ENCODE measurements at places on chromosomes 12 and 14.

DNA sequence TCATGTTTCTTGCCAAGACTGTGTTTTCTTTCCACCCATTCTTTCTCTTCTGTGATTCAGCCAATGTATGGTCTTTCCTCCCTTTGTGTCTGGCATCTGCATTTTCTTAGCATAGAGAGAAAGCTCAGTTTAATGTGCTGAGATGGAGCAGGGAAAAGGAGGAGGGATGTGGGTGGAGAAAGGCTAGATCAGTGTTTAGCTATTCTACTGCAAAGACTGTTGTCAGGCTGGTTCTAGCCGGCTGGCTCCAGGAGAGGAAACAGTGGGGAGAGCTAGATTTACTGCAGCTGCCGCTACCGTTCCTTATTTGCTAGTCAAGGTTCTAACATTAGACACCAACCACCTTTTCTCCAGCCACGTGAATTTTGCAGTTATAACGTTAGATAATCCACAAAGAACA is 5.2 kb upstream of the RIMKLB start:
- no peak for DNase-seq

DNA sequence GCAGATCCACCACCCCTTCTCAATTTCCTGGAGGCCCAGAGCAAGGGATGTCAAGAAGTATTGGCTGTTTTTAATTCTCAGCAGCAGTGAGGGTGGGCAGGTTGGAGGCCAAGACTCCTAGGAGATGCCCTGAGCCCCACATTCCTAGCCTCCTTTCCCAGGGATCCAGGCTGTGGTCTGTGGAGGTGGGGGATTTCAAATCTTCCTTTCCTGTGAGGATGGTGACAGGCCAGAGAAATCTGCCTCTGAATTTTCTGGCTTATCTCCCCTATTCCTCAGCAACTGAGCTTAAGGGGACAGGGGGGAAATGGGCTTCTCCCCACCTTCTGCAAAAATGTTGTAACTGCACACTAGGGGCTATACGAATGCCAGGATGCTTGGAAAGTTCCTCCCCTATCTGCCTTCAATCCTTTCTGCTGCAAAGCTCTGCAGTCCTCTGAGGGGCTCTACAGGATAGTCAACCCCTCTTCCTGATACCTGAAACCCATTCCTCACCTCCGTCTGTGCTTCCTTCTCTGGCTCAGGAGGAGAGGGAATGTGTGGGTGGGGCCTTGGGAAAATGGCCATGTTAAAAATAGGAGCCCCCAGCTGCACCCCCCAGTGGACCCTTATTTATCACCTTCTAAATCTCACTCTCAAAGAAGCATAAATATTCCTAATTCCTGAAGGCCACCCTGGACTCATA is 6.6 kb downstream of the GPR84 start:
- DNase-seq = no peak

GRCh38 chr12:52207895-52208294 is 16.1 kb upstream of the KRT80 start:
- DNase-seq = no peak

DNA sequence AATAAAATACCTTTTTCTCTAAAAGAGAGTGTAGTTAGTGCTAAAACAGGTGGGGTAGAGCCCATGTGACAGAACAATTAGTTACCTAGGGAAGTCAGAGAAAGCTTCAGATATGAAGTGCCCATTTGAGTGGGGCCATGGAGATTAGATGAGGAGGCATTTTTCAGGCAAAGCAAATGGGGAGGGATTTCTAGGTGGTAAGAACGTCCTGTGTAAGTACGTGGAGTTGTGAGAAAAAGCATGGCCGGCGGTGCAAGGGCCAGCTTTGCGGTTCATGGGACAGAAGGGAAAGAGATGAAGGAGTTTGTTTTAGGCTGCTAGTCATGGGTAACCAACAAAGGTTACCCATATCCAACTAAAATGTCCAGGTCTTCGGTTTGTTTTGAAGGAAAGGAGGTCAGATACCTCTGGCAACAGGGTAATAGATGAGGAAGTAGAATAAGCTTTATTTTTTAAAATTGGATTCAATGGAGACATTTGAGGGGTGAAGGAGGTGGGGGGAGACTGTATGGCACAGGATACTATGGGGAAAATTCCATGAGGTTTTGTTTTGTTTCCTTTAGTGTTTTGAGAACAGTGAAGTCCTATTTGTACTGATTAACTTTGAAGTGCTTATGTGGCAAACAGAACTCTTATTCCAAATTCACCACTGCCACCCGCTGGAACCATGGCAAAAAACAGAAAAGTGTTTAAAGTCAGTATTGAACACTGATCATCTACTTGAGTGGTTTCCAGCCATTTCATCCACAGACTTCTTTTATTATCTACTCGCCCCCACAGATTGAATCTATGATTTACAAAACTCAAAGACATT is 10.0 kb upstream of the SNRPF start:
- DNase-seq = no peak

DNA sequence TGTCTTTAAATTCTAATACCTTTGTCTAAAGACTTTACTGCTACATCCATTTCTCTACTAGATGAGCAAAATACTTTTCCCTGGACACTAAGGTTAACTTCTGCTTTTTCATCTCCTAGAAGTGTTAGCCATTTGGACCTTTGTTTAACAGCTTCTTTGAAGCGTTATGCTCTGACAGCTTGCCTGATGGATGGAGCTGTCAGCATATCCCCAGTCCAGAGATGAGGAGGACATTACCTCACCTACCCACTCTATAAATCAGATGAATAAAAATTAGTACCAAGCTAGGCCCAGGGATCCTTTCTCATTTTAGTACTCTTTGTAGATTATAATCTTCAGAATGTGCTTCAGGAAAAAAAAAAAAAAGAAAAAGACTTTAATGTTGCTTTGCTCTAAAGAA is 222.7 kb downstream of the PELI2 start:
- DNase-seq = no peak

DNA sequence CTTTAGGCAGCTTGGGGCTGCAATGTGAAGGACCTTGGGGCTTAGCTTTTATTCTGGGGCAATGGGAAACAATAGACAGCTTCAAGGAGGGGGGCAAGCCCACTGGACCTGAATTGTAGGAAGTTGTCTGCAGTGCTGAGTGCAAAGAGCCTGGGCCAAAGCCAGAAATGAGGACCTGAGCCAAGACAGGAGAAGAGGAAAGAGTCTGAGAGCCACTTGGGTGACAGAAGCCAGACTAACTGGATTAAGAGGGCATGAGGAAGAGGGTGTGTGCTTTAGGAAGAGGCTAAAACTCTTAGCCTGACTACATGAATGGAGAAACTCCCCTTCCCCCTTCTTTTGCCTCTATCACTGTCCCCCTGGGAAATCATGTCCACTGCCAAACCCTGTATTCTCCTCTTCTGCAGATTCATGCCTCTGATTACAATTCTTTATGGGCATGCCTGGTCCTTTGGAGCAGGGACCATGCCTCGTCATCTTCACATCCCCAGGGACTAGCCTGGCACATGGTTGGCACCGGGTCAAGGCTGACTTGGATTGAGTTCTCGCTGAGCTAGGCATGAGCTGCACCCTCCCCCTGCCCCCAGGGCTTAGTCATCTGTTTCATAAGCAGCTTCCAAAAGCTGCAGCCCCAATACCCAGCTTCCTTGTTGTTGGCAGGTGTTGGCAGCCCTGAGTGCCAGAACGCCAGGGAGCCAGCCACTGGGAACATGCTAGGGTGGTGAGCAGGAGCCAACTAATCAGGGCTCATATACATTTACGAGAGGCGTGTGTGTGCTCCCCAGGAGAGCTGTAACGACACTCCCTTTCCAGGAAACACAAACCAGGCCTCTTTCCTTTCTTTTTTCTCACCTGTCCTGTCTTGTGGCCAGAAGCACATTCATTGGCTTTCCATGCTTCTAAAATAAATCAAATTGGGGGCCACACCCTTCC is 27.7 kb upstream of the JDP2 start:
- no peak for DNase-seq

DNA sequence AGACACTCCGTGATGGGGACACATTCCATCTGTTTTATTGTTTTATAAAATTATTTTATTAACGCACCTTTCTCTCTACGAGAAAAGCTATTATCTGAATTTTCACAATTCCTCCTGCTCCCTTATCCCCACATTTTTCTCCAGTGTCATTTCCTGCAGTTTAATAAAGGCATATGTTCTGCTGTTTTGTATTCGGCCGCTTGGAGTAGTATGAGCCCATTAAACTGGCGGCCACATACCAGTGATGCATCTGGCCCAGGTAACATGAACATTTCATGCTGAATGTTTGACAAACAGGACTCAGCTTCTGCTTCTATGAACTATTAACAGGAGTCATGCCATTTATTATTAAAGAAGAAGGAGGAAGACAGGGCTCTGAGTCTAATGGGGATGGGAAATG is 511.0 kb downstream of the TMEM121 start:
- DNase-seq = no peak

- DNase-seq = no peak
Measured at GRCh38 chr14:59406454-59407245, 58.5 kb downstream of the GPR135 start.

- no peak for DNase-seq
Measured at GRCh38 chr12:80173083-80173864, 73.9 kb downstream of the OTOGL start.

- DNase-seq = no peak
Measured at GRCh38 chr12:106941481-106942156, 14.1 kb upstream of the TMEM263 start.

DNA sequence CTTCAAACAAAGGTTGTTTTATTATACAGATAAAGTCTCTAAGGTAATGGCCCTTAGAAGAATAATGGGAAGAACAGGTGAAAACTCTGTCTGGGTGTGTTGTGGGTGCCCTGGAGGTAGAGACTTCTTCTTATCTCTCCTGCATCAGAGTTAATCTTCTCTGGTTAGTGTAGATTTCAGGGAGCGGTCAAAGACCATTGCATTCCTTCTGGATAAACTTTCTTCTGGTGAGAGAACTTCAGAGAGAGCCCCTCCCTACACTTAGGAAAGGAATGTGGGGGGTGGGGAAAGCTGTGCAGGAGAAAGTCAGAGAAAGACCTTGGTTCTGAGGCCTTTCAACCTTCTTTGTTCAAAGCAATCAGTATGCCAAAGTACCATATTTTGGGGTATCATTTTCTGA is 658.5 kb downstream of the DIO2 start:
- DNase-seq = no peak

GRCh38 chr12:33825986-33826602 is 196.2 kb upstream of the ALG10 start:
- no peak for DNase-seq

- no peak for DNase-seq
Measured at GRCh38 chr12:70319605-70320004, 46.5 kb upstream of the KCNMB4 start.

DNA sequence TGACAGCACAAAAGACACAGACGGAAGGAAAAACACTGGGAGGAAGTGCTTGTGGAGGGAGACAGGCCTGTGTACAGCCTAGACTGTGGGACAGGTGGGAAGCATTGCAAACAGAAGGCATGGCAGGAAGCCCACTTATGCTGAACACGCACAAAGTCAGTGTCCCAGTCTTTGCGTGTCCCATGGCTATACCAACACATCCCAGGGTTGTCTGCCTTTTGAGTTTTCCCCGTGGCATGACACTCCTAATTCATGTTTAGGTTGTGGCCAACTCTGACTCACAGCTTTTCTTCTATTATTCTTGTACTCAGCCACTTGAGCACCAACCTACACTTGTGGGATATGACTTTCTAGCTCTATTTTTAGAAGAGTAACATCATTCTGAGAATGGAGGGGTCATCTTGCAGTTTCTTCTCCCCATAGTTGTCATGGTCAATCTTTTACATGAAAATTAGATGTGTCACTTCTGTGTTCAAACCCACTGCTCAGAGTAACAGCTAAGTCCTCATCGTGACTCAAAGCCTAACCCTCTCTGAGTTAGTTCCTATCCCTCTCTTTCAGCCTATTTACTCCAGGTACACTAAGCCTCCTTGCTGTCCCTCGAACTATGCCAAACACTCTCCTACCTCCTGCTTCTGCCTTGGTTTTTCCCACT is 27.5 kb upstream of the JPH4 start:
- DNase-seq = no peak

- no peak for DNase-seq
Measured at GRCh38 chr12:108608616-108609015, 10.7 kb upstream of the TMEM119 start.

DNA sequence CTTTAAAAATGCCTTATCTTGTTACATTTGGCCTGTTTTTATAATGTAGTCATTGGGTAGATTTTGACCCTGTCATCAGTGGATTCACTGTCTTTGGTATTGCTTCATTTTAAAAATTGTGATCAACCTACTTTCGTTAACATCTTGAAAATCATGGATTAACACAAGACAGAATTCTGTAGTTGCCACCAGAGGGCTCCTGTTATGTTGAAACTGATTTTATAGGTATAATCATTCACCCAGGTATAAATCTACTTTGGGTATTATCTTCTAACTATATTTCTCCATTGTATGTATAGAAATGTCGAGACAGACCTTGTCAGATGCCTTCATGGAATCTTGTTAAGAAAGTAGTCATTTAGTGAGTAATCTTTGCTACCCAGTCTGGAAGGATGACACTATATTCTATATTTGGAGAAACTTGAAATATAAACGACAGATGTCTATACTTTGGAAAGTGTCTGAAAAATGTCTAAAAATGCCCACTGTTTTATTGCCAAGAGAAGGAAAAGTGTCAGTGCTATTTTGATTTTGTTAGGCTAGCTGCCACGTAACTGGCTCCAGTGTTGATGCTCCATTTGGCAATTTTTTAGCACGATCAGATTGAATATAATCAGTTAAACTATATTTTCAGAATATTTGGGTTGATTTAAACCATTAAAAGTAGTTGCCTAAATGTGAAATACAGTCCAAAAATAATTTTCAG is 129.4 kb downstream of the PELI2 start:
- no peak for DNase-seq

- no peak for DNase-seq
Measured at GRCh38 chr12:28388879-28389278, 198.6 kb downstream of the CCDC91 start.

- DNase-seq = no peak
Measured at GRCh38 chr12:122864894-122865253, 29.6 kb downstream of the HIP1R start.

GRCh38 chr14:51305751-51306150 is 65.7 kb downstream of the TMX1 start:
- DNase-seq = no peak

GRCh38 chr12:2648406-2648805 is 146.4 kb upstream of the FKBP4 start:
- DNase-seq = no peak

DNA sequence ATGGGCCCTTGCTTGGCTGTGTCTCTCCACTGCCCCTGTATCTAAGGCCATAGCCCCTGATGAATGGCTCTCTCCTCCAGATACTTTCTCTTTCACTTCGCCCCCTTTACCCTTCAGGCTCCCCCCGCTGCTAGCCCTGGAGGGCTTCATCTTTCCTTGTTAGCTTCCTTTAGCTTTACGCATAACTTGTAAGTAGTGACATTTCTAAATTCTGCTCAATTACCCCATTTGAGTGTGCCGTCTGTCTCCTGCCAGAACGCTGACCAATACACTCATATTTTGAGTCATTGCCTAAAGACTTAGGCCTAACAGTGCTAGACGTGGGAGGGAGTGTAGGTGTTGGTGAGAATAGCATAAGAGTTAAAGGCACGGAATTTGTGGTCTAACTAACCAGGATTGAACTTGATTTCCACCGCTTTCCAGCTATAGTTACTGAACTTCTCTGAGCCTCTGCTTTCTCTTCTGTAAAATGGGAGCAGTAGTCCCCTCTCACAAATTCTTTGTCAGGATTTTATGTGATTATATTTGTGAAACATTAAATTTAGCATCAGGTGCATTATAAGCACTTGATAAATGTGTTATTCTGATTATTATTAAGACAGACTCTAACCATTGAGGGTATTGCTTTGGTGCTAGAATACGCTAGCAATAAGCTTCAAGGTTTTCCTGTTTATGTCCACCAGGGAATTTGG is 129.3 kb downstream of the ZFP36L1 start:
- DNase-seq = no peak

Measured in CD4-positive, CD25-positive, alpha-beta regulatory T cell (primary cell).